ENCODE measurements at places on chromosomes 7 and 10. TPM values are rescaled to one million over a fixed set of nuclear protein-coding genes. Genes with fewer than 3 reads are reported as not detected.
A peak's percentile ranks its signal among the peaks of the same experiment; 100 is the strongest.

GRCh38 chr10:69892406-69892805, 90.7 kb downstream of the COL13A1 start:
- DNase-seq: no peak

BEND7 gene
- total RNA-seq: 16.1 TPM

DNA sequence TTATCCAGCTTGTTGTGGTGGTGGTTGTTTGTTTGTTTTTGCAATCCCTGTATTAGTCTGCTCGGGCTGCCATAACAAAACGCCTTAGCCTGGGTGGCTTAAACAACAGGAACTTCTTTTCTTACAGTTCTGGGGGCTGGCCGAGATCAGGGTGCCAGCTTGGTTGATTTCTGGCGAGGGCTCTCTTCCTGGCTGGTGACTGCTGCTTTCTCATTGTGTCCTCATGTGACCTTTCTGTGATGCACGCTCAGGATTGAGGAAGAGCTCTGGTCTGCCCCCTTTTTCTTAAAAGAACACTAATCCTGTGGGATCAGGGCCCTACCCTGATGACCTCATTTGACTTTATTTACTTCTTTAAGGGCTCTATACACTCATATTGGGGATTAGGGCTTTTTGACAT, 107.1 kb upstream of the NRP1 start:
- DNase-seq: no peak

- DNase-seq: no peak
Observed at GRCh38 chr7:70574970-70575799, 556.8 kb upstream of the GALNT17 start.

FAM25C gene
- not detected for total RNA-seq

DNA sequence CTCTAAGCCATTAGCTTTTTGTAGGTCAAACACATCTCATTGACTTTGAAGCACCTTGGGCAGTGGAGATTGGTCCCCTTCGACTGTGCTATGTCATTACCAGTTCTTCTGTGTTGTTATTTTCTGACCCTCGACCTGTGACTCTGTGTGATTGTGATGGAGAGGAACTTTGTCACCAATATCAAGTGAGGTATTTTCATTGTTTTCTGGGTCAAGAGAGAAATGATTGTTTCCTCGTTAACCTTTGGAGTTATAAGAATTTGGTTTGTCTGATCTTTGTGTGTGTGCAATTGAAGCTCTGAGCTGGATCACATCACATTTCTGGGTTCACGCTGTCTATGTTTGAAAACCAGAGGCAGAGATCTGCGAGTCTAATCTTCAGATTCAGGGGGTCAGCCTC, 432.2 kb upstream of the KLF6 start:
- peak; percentile 35 for DNase-seq

- DNase-seq: peak; percentile 83
Observed at GRCh38 chr7:140673063-140673773, 473 bp downstream of the ADCK2 start.

- no peak for DNase-seq
Observed at GRCh38 chr10:126919426-126919825, 14.2 kb downstream of the DOCK1 start.

MYL10 gene
- not detected for total RNA-seq

SLC29A4 gene
- total RNA-seq: 1.1 TPM

DNA sequence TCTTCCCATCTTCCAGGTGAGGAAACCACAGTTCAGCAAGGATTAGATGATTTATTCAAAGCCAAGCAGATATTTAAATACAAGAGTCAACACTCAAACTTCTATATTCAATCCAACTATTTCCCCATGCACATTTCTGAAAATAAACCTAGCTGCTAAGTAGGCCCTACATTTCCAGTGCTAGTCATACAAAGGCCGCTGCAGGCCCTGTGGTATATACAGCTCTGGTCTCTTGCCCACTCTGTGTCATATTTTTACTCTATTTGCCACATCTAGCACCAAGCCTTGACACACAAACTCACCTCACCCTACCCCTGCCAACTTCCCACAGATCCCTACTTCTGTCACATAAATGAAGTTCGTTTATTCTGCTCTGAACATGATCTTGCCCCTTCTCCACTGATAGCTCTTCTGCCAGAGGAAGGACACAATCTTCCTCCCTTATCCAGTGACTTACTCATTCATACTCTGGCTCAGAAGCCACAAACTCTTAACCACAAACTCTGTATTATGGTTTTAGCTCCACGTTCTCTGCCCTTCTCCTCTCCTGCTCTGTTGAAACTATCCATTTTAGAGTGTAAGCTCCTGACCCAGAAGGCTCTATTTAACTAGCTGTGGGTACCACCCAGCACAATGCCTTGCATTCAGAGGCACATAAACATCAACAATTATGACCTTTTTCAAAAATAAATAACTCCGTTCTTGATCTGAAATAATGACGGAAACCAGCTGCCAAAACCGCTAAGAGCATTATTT, 180.7 kb downstream of the CPEB3 start:
- no peak for DNase-seq

OPN1SW gene
- total RNA-seq: not detected

GRCh38 chr7:140397784-140398750, at the start of gene SLC37A3:
Gene SLC37A3 (minus strand): TSS chr7:140398530. CDS start chr7:140382526, 16,004 bp downstream.
- DNase-seq: peak; percentile 92

GRCh38 chr10:118835682-118836326, 81.0 kb upstream of the CACUL1 start:
- DNase-seq: peak; percentile 67

DNA sequence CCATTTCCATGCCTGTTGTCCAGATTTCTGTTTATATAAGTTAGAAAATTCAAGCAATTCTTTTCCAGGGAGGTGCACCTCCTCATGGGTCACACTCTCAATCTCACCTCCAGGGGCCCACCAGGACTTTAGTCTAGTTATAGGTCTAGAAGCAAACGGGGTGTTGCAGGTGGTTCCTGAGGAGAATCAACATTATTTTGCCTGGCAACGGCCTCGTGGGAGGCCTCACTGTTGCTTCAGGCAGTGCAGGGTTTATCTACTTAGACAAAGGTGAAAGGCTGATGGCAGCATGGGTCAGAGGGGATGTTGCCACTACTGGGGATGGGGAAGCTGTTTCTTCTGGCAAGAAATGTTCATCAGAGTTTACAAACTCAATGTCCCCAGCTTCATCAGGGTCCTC, 56.7 kb upstream of the LRRC18 start:
- DNase-seq: no peak

GRCh38 chr7:131293018-131293417, 34.7 kb upstream of the MKLN1 start:
- no peak for DNase-seq

DNA sequence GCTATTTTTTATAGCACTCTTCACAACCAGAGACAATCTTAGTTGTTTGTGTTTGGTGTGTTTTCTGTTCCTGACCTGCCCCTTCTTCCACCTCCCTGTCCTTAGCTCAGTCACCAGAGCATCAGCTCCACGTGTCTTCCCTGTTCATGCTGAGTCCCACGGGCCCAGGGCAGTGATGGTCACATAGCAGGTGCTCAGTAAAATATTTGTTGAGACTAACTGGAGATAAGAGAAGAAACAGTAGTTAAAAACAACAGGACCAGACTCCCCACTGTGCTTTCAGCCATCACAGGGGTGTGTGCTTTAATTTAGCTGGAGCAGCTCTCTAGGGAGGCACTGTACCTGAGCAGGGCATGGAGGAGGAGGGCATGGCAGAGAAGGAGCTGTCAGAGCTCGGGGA, 307.3 kb upstream of the ZNF32 start:
- no peak for DNase-seq

- no peak for DNase-seq
Observed at GRCh38 chr7:14973712-14974428, 71.3 kb upstream of the DGKB start.

DNA sequence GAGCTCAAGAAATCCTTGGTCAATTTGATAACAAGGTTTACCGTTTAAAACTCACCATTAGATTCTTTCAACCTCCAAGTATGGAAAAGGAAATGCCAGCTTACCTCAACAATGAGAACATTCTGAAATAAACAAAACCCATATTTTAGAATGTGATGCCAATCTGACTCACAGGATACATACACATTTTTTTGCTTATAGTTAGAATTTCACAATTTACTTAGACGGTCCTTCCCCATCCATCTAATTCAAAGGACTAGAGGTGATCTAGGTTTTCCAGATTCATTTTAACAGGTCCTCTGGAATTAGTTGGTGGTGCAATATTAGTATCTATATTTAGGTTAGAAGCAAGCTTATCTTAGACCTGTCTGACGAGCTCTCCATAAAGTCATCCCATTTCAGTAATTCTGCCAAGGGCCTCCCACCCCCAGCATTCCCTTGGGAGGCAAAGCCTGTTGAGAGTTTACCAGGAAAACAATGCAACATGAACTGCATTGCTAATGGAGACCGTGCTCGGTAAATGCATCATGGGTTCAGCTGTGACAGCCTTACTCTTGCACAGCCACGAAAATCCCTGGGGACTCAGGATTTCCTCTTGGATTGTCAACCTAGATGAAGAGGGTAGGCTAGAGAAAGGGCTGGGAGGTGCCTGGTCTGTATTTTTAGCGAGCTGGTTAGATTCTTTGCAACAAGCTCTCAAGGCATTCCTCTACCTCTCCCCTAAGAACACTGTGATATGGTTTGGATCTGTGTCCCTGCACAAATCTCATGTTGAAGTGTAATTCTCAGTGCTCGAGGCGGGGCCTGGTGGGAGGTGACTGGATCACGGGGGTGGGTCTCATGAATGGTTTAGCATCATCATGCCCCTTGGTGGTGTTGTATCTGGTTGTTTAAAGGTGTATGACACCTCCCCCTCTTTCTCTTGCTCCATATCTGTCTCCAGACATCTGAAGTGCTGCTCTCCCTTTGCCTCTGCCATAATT, 93.8 kb downstream of the PRTFDC1 start:
- DNase-seq: no peak

DNA sequence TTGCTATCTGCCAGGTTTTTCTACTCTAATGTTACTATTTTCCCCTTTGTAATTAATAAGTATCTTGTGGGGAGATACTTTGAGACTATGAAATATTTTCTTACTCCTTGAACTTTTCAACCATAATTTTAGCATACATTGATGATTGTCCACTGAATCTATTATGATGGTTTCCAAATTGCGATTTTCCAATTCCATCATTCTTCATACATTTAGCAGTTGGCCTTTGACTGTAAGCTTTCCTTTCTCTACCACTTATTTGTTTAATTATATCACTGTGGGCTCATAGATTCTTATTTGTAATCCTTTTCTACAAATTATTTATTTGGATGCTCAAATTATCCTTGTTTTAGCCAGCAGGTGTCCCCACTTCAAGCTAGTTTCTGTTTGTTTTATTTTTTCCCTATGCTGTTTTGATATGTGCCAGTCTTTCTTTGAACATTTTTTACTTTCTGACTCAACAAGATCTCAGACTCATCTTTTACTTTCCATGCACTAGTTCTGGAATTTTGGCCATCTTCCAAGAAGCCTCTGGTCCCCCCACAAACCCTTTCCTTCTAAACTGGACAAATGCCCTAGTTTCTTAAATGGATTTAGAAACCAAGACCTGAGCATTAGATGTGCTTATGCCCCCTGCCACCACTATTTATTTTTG, 11.4 kb upstream of the MRPS16 start:
- DNase-seq: no peak

OLAH gene
- not detected for total RNA-seq

GRCh38 chr10:126027692-126028091, 131.3 kb downstream of the FANK1 start:
- no peak for DNase-seq

- DNase-seq: peak; percentile 81
Observed at GRCh38 chr7:130141161-130141883, 63.9 kb downstream of the TMEM209 start.

GRCh38 chr10:575402-576129, 113.9 kb downstream of the DIP2C start:
- no peak for DNase-seq

- no peak for DNase-seq
Observed at GRCh38 chr7:7164591-7164990, 17.8 kb upstream of the C1GALT1 start.

GRCh38 chr10:75688506-75689300, 257.3 kb downstream of the LRMDA start:
- no peak for DNase-seq

GRCh38 chr10:62726638-62727037, 77.9 kb upstream of the ADO start:
- no peak for DNase-seq

DNA sequence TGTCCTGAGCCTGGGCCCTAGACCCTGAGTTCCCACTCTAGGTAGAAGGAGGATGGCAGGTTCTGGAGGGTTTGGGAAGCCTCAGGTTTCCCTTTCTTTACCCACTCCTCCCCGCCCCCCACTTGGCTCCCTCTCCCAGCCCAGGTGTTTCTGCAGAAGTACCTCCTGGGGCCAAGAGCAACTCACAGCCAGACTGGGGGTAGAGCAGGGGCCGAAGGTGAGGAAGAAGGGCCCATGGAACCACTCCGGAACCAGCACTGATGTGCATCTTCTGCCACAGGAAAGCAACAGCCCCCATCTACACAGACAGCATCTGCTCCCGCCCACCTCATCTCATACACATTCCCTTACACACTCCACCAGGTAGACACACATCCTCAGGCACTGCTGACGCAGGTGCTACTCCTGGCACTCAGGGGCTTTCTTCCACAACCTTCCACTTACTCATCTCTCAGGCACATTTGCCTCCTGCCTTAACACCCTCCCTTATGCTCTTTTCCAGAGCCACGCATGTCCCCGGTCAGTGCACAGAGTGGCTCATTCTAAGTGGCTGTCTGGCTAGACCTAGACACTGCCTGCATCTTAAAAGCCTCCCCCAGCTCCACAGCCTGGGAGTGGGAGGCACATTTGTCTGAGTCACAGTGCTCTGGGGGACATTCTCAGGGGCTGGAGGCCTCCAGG, 1.8 kb downstream of the EPHB6 start:
- no peak for DNase-seq

HOXA10 gene
- 39.9 TPM for total RNA-seq

DNA sequence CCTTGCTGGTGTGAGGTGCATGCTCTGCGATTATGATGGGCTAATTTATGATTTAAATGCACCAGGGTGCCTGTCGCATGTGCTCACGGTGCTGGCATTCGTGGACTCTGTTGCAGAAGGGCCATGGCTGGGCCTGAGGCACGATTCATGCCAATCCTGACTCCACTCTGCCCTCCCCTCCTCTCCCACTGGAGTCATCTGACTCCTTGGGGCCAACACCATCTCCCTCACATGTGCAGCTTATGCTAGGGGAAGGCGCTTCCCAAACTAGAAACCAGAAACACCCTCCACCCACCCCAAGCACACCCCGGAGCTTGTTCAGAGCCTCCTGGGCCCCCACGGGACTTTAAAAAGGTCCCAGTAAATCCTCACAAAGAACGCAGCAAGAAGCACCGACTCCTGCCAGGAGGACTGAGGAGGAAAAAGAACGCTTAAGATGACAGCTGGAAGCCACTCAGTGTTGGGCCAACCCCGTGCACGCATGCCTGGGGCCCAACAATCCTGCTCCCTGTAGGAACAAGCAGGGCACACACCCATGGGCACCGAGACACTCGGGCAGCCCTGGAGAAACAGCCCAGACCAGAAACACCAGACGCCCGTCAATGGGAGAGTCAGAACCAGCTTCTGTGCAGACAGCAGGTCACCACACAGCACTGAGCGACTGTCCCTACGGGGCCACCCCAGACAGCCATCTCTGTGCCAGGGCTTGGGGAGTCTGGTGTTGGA, 14.1 kb downstream of the BRI3 start:
- DNase-seq: no peak

OPN4 gene
- total RNA-seq: not detected

GRCh38 chr10:62063795-62064472, 162.4 kb downstream of the ARID5B start:
- DNase-seq: no peak

- peak; percentile 86 for DNase-seq
Observed at GRCh38 chr10:79347894-79348639, 798 bp downstream of the PPIF start.

Data from transverse colon (tissue), 4 donors.